Sciatic nerve (tissue), 2 donors: ENCODE measurements at places on chromosomes 13 and 19. TPM values are rescaled to one million over a fixed set of nuclear protein-coding genes. Genes with fewer than 3 reads are reported as not detected.
A peak's percentile ranks its signal among the peaks of the same experiment; 100 is the strongest.

LILRB4 gene
- total RNA-seq = 5.5 TPM

DNA sequence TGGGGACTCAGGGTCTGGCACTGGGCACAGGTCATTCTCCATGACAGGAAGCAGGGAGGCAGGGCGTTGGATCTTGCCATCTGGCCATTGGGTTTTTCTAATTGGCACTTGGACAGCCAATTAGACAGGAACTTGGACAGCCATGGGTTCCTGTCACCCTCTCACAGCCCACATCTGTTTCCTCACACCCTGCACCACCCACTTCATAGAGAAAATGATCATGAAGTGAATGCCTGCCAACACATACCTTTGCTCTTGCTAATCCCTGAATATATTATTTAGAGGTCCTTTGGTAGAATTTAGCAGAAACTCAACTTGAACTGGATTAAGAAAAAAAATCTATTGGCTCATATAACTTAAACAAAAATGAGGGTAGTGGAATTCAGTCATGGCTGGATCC lies 4.9 kb upstream of the OLFM2 start:
- DNase-seq = no peak

DNA sequence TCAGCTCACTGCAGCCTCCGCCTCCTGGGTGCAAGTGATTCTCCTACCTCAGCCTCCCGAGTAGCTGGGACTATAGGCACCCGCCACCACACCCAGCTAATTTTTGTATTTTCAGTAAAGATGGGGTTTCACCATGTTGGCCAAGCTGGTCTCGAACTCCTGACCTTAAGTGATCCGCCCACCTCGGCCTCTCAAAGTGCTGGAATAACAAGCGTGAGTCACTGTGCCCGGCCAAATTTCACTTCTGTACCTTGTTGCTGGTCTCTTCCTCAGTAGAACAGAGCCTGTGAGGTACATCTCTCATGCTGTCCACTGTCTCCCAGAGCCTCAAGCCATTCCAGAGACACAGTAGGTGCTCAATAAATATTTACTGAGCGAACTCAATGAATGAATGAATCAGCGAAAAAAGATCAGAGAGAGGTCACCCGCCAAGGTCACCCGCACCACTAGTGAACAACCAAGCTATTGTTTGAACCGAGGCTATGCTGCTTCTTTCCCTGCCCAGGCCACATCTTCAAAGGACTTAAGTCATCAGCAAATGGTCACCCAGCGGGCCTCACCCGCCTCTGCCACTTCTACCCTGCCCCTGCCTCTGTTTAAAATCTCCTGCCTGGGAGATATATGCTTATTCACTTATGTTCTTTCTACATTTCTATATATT lies 9.3 kb downstream of the TMEM143 start:
- no peak for DNase-seq

GRCh38 chr13:100175078-100175802 lies 86.3 kb downstream of the PCCA start:
- DNase-seq = no peak

- peak; percentile 80 for DNase-seq
Observed at GRCh38 chr19:48683349-48683748, 10.5 kb upstream of the NTN5 start.

DNA sequence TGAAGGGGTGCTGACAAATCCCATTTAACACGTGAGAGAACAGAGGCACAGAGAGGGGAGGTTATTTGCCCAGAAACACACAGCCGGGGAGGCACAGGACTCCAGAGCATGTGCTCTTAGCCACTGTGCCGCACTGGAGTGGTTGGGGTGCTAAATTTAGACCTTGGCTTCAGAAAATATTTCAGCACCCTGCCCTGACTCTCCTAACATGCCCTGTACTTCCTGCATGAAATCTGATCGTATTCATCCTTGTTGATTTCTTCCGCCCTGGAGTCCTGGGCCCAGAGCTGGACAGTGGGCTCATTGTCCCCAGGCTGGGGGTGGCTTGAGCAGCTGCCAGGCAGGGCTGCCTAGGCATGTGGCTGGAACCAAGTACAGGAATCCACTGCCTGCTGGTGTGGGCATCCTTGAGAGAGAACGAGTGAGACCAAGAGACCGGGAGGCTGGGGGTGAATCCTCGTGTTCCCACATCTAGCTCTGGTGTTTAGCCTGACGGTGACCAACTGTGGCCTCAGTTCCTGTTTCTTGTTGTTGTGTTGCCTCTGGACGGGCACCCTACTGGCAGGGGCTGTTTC lies 5.3 kb downstream of the SLC27A1 start:
- DNase-seq = peak; percentile 83

DNA sequence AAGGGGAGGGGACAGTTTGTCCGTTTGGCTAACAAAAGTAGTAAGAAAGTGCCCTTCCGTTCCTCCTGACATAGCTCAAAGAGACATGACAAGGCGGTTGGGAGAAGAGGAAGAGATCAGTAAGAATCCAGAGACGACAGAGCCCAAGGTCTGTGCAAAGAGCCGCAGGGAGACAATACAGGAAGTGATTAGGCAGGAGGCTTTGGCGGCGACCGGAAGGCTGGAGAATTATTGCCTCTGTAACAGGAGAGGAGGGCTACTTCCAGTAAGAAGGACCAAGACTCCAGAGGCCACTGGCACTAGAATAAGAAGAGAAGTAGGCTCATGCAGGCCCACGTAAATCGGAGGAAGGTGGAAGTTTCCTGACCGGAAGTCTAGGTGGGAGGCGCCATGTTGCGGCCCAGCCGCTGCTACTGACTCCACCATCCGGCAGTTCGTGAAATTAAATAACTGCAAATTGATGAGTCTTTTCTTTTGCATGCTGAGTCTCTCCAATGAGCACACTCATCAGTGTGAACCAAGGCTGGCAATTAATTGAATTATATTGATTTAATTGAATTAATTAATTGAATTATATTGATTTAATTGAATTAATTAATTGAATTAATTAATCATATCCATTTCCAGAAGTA lies 9.9 kb downstream of the RFX2 start:
- DNase-seq = no peak

GRCh38 chr19:2251106-2252054 lies 2.3 kb downstream of the AMH start:
- no peak for DNase-seq
